ENCODE measurements at places on chromosomes 13 and 19.
A peak's percentile ranks its signal among the peaks of the same experiment; 100 is the strongest.

- no peak for DNase-seq
These were observed 208.0 kb upstream of the SPRY2 start for GRCh38 chr13:80548915-80549314.

DNA sequence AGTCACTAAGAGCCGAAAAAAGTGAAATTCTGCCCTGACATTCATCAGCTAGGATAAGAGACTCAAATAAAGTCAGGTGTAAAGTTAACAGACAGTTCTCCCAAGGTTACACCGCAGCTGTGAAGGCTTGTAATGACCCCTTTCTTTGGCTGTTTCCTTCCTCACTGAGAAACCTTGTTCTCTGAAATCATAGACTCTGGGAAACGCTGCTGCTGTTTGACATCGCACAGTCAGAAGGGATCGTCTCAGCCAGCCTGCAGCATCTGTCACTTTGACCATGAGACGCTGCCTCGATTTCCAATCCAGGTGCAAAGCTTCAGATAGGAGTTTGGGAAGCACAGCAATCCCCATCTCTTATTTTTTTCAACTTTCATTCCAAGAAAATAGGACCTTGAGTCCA lies 678 bp downstream of the BCAT2 start:
- no peak for DNase-seq

GRCh38 chr13:60969656-60970055 lies 446.0 kb downstream of the PCDH20 start:
- DNase-seq = no peak

- no peak for DNase-seq
These were observed 370.4 kb downstream of the PCDH20 start for GRCh38 chr13:61045251-61045650.

DNA sequence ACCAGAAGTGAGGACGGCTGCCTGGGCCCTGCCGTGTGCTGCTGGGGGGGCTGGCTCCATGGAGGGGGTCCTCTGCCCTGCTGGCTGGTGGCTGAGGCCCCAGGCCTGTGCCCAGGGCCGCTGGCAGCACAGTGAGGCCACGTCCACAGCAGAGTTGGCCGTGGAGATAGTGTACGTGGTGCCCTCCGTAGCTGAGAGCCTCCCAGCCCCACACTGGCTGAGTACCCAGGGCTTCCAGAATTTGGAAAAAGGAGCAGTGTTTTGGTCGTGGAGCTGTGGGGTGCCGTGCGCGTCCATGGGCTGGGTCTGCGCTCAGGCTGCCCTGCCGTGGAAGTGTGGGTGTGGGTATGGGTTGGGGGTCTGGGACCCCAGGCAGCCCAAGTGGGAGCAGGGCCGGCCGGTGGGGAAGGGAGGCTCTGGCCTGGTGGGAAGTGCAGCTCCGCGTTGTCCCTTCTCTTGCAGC lies 5.9 kb downstream of the PTBP1 start:
- no peak for DNase-seq

DNA sequence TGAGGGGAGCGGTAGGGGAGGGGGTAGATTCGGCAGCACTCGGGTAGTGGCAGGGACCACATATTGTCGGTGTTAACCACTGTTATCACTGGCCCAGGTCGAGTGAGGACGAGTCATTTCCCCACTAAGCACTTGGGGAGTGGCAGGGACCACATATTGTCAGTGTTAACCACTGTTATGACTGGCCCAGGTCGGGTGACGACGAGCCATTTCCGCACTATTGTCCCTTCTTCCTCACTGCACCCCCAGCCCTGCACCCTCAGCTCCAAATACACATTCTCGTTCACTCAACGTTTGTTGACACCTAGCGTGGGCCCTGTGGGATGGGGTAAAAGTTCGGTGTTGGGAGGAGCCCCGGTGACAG lies 467 bp upstream of the CLN5 start:
- DNase-seq = peak; percentile 62

GRCh38 chr19:43229315-43229714 lies 23.9 kb upstream of the PSG4 start:
- no peak for DNase-seq

DNA sequence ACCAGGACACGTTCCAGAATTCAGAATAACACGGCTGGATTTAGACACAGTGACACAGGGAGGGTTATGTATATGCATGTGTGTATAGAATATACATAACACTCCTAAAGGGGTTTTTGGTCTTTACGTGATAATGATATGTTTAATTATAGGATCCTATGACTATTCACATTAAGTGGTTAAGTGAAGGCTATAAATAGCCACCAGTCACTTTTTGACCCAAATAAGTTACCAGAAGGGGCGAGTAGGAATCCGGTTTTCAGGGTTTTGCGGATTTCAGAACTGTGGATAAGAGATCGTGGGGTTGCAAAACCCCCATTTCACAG lies 6.9 kb downstream of the ANGPTL6 start:
- DNase-seq = no peak

DNA sequence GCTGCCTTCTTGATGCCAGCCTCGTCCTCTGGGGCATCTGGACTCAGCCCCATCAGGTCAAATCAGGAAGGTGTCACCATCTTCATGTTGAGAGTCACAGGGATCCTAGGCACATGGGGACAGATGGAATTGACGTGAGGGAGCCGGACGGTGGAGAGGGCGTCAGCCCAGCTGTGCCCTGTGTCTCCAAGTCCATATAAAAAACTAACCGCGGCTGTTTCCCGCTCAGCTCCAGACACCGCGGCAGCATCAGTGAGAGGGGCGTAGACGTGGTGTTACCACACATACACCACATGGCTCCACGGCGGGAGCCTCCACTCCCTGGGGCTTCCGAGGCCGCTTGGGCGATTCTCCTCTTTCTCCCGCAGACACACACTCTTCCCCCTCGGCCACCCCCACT lies 5.6 kb upstream of the PRR36 start:
- DNase-seq = no peak

GRCh38 chr13:31015199-31015598 lies 82.7 kb downstream of the TEX26 start:
- no peak for DNase-seq
